MCF 10A (cell line): ENCODE measurements at places on chromosomes 5 and 9.
A peak's percentile ranks its signal among the peaks of the same experiment; 100 is the strongest.

DNA sequence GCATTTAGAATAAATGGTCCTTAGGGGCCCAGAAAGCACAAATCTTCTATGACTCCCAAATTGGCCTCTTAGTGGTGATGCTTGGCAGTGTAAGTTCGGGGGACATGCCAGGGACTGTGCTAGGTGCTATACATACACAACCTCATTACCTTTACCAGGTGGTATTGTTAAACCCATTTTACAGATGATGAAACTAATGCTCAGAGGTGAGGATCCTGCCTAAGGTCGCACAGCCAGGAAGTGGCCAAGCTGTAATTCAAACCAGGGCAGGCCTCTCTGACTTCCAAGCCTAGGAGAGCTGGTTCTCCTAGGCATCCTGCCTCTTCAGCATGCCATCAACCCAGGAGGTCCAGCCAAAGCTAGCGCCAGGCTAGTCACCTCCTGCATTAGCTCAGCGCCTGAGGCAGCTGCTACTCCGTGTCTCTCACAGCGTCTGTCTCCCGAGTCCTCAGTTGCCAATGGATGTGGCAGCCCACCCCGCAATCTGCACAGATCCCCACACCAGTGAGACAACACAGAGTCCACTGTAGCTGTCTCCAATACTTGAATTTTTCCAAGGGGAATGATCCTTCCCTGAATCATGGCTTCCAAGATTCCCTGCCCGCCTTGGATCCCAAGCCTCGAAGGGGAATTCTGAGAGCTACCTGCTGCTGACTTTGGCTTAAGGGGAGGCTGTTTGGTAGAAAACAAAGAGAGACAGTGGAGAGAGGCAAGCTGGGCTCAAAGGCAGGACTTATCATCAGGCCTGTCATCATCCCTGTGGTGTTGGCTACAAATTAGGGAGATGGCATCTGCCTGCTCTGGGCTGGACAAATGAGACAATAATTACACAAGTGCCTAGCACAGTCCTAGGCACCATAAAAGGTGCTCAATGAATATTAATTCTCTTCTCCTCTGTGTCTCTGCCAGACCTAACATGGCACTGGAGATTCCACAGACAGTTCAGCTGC, 52.6 kb downstream of the CRB2 start:
- no peak overlapping the region for H3K27ac ChIP-seq
- peaks cover 5% of the 10 kb centered on the region for H3K36me3 ChIP-seq
- DNase-seq = no peak
- H3K4me1 ChIP-seq = no peaks in the 10 kb centered on the region
- no peaks in the 10 kb centered on the region for H3K27me3 ChIP-seq
- no peak overlapping the region for H3K4me3 ChIP-seq

DNA sequence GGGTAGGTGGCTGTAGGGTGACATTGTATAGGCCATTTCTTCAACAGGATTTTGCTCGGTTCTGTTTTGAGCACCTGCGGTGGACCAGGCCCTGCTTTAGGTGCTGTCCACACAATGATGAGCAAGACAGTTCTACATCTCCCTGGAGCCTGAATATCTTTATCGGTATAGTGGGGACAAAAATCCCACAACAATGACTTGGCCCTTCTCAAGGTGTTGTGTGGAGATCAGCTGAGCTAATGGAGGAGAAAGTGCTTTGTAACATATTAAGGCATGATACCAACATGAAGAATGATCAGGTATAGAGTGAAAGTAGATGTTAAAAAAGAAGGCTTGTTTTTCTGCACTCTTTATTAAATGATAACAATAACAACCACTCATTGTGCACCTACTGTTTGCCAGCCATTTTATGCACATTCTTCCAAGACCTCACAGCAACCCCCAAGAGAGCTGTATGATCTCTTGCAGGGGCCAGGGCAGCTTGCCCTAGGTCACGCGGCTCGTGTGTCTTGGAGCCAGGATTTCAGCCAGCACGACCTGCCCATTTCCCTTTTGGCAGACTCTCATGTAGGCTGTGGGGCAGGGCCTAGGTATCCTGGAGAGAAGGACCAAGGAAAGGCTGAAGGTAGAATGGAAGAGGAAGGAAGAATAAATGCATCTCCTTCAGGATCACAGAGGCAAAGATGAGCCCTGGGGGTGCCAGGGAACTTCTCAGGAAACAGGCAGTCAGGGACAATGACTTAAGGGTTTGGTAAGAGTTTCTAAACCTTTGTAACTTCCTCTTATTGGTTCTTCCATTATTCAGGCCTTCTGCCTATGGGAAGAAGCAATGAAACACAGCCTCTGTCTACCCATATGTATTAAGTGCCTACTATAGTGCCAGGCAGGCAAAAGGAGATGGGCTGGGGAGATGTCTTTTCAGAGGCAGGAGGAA, 50.0 kb upstream of the PPARGC1B start:
- H3K4me3 ChIP-seq = no peak overlapping the region
- H3K4me1 ChIP-seq = peaks cover 7% of the 10 kb centered on the region
- peaks cover 45% of the 10 kb centered on the region for H3K27me3 ChIP-seq
- DNase-seq = no peak
- H3K27ac ChIP-seq = no peak overlapping the region

DNA sequence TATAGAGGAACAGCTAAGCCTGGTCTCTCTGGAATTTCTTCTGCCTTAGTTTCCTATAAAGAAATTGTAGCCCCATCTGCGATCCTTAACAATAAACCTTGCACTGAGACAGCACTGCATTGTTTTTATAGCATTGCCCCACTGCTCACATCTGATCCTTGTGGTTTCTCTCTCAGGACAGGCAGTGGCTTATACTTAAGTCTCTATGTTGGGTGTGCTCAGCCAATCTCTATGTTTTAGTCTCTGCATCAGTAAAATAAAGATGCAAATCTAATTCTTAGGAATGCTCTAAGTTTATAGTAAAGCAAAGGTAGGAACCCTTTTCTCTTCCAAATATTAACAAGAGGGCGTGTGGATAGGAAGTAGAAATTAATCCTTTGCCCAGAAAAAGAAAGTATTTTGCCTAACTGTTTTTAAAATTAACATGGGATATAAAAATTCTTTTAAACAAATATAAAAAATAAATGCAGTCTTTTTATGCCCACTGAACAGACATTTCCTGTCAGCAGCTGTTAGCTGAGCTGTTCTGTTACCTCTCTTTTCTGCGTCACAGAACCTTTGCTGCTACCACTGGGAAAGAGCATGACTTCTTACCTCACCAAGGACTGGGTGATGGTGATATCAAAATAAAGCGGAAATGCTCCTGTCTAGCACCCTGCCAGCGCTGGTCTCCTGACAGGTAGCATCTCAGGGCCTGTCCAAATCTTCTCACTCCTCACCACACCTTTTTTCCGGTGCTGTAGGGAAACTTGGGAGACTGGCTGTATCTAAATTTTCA, 29.5 kb downstream of the MRPS27 start:
- no peak for DNase-seq
- H3K4me3 ChIP-seq = no peak overlapping the region
- H3K4me1 ChIP-seq = no peaks in the 10 kb centered on the region
- peaks cover 54% of the 10 kb centered on the region for H3K36me3 ChIP-seq
- H3K27me3 ChIP-seq = no peaks in the 10 kb centered on the region
- no peak overlapping the region for H3K27ac ChIP-seq

- DNase-seq = no peak
- no peaks in the 10 kb centered on the region for H3K27me3 ChIP-seq
- no peak overlapping the region for H3K27ac ChIP-seq
- H3K4me3 ChIP-seq = no peak overlapping the region
- H3K4me1 ChIP-seq = no peaks in the 10 kb centered on the region
- H3K36me3 ChIP-seq = peaks cover 22% of the 10 kb centered on the region
These were observed 29.3 kb upstream of the RPS23 start for GRCh38 chr5:82307451-82307850.

GRCh38 chr5:143001764-143002351, 231.7 kb downstream of the ARHGAP26 start:
- H3K36me3 ChIP-seq = no peaks in the 10 kb centered on the region
- no peaks in the 10 kb centered on the region for H3K27me3 ChIP-seq
- H3K27ac ChIP-seq = peak overlapping the region; percentile 92
- H3K4me1 ChIP-seq = peaks cover 27% of the 10 kb centered on the region
- H3K4me3 ChIP-seq = no peak overlapping the region
- peak; percentile 80 for DNase-seq

GRCh38 chr9:121660367-121660766, 8.9 kb downstream of the DAB2IP start:
- no peak overlapping the region for H3K27ac ChIP-seq
- H3K4me1 ChIP-seq = no peaks in the 10 kb centered on the region
- no peaks in the 10 kb centered on the region for H3K36me3 ChIP-seq
- DNase-seq = no peak

DNA sequence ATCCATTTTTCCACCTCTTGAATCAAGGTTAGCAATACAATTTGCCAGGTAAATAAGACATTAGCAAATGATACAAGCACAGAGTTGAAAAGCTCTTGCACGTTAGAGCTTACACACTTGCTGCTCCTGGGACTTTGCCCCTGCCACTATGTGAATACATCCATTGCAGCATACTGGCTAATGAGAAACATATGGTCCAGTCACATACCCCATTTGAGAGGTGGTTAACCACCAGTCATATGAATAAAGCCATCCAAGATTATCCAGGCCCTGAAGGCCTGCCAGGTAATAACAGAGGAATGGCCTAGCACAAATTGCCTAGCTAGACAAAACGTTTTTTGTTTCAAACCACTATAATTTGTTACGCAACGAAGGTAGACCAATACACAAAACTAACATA, 45.8 kb upstream of the FTMT start:
- H3K27ac ChIP-seq = no peak overlapping the region
- H3K36me3 ChIP-seq = no peaks in the 10 kb centered on the region
- DNase-seq = no peak
- no peaks in the 10 kb centered on the region for H3K4me1 ChIP-seq
- no peak overlapping the region for H3K4me3 ChIP-seq

GRCh38 chr5:98602534-98603112, 170.8 kb upstream of the RGMB start:
- no peaks in the 10 kb centered on the region for H3K36me3 ChIP-seq
- H3K27me3 ChIP-seq = no peaks in the 10 kb centered on the region
- no peaks in the 10 kb centered on the region for H3K4me1 ChIP-seq
- no peak overlapping the region for H3K4me3 ChIP-seq
- DNase-seq = no peak

GRCh38 chr9:77305622-77306400, 128.5 kb downstream of the VPS13A start:
- H3K36me3 ChIP-seq = peaks cover 7% of the 10 kb centered on the region
- no peak overlapping the region for H3K4me3 ChIP-seq
- peak overlapping the region; percentile 61 for H3K27ac ChIP-seq
- no peaks in the 10 kb centered on the region for H3K27me3 ChIP-seq
- peak; percentile 71 for DNase-seq
- peaks cover 22% of the 10 kb centered on the region for H3K4me1 ChIP-seq

DNA sequence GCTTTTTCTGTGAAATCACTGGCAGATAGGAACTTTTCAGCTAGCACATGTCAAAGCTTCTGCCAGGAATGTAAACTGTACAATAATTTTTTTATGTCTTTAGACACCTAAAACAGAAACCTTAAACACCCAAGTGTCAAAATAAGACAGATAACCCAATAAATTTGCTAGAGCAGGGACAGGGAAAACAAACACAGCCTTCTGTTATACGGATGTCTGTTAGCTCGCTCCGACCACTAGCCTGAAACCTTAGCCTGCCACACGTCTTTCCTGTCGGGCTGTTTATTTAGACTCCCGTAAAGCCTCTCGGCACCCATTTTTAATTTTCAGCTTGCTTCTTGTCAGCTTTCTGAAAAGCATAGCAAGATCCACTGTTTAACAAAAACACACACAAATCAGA, 355.4 kb upstream of the SLC24A2 start:
- H3K27ac ChIP-seq = no peak overlapping the region
- H3K36me3 ChIP-seq = no peaks in the 10 kb centered on the region
- no peaks in the 10 kb centered on the region for H3K4me1 ChIP-seq
- DNase-seq = no peak

- DNase-seq = peak; percentile 49
- no peaks in the 10 kb centered on the region for H3K36me3 ChIP-seq
- peaks cover 47% of the 10 kb centered on the region for H3K27me3 ChIP-seq
- H3K4me3 ChIP-seq = no peak overlapping the region
These were observed 1.5 kb upstream of the GABBR2 start for GRCh38 chr9:98709968-98710965.

- H3K36me3 ChIP-seq = no peaks in the 10 kb centered on the region
- no peak overlapping the region for H3K4me3 ChIP-seq
- H3K27me3 ChIP-seq = no peaks in the 10 kb centered on the region
- H3K27ac ChIP-seq = no peak overlapping the region
- H3K4me1 ChIP-seq = peaks cover 12% of the 10 kb centered on the region
These were observed 63.4 kb downstream of the ANGPTL2 start for GRCh38 chr9:127059030-127059429.

DNA sequence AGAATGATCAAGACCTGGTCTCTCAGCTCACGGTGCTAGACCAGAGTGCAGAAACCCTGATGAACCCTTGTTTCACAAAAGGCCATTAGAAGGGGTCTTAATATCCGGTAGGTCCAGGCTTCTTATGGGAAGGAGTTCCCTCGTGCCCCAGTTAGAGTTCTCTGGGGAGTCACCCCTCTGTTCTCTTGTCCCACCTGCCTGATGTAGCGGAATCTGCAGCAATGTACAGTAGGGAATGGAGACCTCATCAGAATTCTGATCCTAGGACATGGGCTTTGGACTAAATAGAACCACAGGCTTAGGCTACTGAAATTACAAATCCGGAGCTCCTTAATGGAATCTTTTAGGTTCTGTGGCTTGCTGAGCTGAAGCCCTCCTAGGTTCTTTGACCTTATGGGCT, 243.6 kb upstream of the IRX2 start:
- H3K4me3 ChIP-seq = no peak overlapping the region
- no peak for DNase-seq
- no peak overlapping the region for H3K27ac ChIP-seq
- no peaks in the 10 kb centered on the region for H3K36me3 ChIP-seq
- no peaks in the 10 kb centered on the region for H3K4me1 ChIP-seq

DNA sequence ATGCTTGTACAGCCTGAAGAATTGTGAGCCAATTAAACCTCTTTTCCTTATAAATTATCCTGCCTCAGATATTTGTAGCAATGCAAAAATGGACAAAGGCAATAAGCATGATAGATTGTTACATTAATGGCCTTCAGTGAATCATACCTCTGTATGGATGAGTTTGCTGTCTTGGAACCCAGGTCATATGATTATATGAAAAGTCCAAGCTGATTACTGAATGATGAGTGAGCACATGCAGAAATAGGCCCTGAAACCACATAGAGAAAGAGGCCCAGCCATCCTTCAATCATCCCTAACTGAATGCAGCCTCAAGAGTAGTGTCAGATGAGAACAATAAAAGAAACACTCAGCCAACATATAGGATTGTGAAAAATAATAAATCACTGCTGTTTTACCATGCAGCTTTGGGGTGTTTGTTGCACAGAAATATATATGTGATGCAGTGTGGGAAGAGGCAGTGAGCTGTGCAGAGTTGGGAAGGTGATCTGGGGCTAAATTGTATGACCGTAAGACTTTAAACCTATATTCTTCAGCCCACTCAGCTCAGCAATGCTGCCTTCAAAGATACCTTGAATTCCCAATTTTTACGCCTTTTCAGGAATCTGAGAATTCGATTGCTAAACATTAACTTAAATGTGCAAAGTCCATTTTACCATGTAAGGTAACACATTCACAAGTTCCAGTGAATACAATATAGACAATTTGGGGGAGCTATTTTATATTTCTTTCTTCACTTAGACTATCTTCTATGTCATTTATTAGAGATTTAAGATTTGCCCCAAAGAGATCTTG, 36.3 kb upstream of the SHISAL2B start:
- H3K4me1 ChIP-seq = no peaks in the 10 kb centered on the region
- no peaks in the 10 kb centered on the region for H3K36me3 ChIP-seq
- H3K27me3 ChIP-seq = no peaks in the 10 kb centered on the region
- H3K27ac ChIP-seq = no peak overlapping the region
- H3K4me3 ChIP-seq = no peak overlapping the region

- no peak for DNase-seq
- H3K27ac ChIP-seq = no peak overlapping the region
- no peak overlapping the region for H3K4me3 ChIP-seq
- peaks cover 8% of the 10 kb centered on the region for H3K4me1 ChIP-seq
- no peaks in the 10 kb centered on the region for H3K27me3 ChIP-seq
These were observed 107.3 kb upstream of the NFIB start for GRCh38 chr9:14421291-14421690.
